ENCODE measurements at places on chromosomes 7 and 10. TPM values are rescaled to one million over a fixed set of nuclear protein-coding genes. Genes with fewer than 3 reads are reported as not detected.

DNA sequence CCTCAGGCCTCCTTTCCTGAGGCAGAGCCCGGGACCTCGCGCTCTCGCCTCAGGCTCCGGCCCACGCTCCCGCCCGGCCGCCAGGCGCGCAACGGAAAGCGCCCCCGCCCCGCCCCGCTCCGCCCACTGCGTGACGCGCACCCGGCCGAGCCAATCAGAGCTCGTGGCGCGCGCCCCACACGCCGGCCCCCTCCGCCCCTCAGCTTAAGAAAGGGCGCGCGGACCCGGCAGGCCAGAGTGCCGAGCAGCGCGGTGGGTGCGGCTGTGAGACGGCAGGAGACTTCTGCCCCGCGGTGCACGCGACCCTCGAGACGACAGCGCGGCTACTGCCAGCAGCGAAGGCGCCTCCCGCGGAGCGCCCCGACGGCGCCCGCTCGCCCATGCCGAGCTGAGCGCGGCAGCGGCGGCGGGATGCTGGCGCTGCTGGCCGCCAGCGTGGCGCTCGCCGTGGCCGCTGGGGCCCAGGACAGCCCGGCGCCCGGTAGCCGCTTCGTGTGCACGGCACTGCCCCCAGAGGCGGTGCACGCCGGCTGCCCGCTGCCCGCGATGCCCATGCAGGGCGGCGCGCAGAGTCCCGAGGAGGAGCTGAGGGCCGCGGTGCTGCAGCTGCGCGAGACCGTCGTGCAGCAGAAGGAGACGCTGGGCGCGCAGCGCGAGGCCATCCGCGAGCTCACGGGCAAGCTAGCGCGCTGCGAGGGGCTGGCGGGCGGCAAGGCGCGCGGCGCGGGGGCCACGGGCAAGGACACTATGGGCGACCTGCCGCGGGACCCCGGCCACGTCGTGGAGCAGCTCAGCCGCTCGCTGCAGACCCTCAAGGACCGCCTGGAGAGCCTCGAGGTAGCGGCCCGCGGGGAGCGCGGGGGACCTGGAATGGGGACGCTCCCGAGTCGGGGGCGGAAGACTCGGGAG, at the start of gene NPTX2:
Gene NPTX2, plus strand, starts transcription at position 235 of the 909 bp plus-strand sequence. Its CDS starts 177 bp downstream, at position 412.
- H3K36me3 ChIP-seq = no peaks in the 10 kb centered on the region
- no peak within 1 kb of the TSS for H3K4me3 ChIP-seq
- H3K27me3 ChIP-seq = no peaks in the 10 kb centered on the region
- peaks cover 8% of the 10 kb centered on the region for H3K4me1 ChIP-seq
- H3K27ac ChIP-seq = no peak within 1 kb of the TSS
- no peak for DNase-seq

Gene SFRP4
- 1.8 TPM for total RNA-seq

DNA sequence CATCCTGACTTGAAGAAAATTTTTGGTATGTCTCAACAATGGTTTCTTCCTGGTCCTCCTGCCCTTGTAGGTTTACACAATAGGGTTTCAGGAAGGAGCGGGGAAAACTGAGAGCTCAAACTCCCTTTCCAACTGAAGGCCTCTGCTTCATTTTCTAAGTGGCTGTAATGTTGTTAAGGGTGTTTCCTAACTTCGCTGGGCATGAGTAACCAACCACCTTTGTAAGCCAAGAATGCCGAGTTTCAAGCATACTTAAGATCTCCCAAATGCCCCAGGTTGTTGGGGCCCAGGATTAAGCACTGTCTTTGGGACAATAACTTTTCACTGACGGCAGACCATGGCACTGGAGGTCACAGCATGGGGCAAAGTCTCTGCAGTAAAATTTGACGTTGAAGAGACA, 33.6 kb upstream of the DRGX start:
- no peaks in the 10 kb centered on the region for H3K4me1 ChIP-seq
- peak; percentile 19 for DNase-seq
- H3K27me3 ChIP-seq = no peaks in the 10 kb centered on the region
- H3K27ac ChIP-seq = no peak overlapping the region

DNA sequence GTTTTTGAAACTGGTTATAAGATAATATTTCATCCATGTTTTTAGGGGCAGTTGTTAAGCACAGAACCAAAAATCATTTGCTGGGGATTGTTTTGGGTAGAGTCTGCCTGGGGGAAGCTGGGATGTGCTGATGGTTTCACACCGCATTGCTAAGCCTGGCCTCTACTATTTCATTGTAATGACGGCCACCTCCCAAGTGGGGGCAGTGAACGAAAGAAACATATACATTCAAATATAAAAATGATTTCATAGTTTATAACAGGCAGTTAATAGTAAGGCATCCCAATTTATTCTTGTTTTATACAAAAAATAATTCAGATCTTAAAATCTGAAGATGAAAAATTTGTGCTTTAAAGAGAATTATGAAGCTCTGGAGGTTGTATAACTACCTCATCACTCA, 750.8 kb downstream of the REEP3 start:
- no peaks in the 10 kb centered on the region for H3K4me1 ChIP-seq
- H3K4me3 ChIP-seq = no peak overlapping the region

GRCh38 chr7:77415476-77415822, 700 bp downstream of the GSAP start:
- peak overlapping the region; percentile 33 for H3K4me3 ChIP-seq
- no peaks in the 10 kb centered on the region for H3K36me3 ChIP-seq

Gene TUBB8
- total RNA-seq = 2.0 TPM

DNA sequence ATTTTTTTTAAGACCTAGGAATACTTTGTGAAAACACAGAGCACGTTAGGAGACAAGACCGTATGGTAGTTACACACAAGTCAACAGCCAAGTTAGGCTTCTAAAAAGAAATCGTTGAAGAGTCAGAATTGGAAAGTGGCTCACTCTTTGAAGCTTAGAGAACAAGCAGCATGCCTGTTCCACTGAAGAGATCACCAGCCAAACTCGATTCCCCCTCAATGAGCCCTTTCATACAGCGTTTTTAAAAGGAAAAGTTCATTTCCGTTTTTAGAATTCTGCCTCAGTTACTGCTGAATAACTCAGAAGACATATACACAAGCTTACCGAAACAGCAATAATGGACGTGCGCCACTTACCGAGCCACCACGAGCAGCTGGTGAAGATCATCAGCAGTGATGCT, 41.0 kb downstream of the MCMBP start:
- DNase-seq = no peak
- H3K4me1 ChIP-seq = no peaks in the 10 kb centered on the region
- H3K27me3 ChIP-seq = no peaks in the 10 kb centered on the region
- H3K36me3 ChIP-seq = peaks cover 58% of the 10 kb centered on the region
- no peak overlapping the region for H3K4me3 ChIP-seq

- no peak overlapping the region for H3K4me3 ChIP-seq
- no peaks in the 10 kb centered on the region for H3K4me1 ChIP-seq
- H3K27ac ChIP-seq = no peak overlapping the region
- no peaks in the 10 kb centered on the region for H3K36me3 ChIP-seq
- H3K27me3 ChIP-seq = no peaks in the 10 kb centered on the region
- no peak for DNase-seq
These were observed 7.0 kb downstream of the KCNK18 start for GRCh38 chr10:117204316-117204715.

DNA sequence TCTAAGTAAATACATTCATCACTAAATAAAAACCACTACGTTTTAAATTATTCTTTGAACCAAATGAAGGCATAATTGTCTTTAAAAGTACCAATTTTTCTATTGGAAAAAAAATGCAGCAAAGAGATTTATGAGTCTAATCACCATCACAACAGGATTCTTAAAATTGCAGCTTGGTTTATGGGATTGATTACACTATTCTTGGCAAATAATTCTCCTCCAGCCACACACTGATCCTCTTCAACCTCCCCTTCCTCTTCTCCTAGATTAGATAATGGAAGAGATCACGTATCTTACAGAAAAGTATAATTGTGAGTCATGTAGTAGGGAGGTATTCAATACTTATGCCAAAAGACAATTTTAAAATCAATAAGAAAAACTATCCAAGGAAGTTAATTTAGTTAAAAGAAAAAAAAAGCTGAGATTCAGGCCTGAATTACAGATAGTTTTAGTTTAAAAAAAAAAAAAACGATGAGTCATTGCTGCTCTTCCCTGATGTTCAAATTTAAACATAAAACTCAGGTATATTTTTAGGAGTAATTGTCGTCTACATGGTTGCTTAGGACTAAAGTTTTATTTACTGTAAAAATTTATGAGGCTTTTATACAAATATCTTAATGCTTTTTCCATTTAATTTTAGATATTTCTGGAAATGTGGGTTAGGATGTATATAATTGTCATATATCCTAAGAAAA, 133.7 kb upstream of the CDK1 start:
- no peak for DNase-seq
- no peak overlapping the region for H3K4me3 ChIP-seq
- no peak overlapping the region for H3K27ac ChIP-seq
- H3K4me1 ChIP-seq = peaks cover 13% of the 10 kb centered on the region

- H3K27ac ChIP-seq = no peak overlapping the region
- no peak for DNase-seq
- H3K4me1 ChIP-seq = no peaks in the 10 kb centered on the region
- no peaks in the 10 kb centered on the region for H3K27me3 ChIP-seq
- H3K4me3 ChIP-seq = no peak overlapping the region
These were observed 141.4 kb upstream of the PRKCQ start for GRCh38 chr10:6721480-6721879.

Gene TRPV5
- not detected for total RNA-seq

GRCh38 chr10:63166742-63167258, 33.7 kb downstream of the NRBF2 start:
- no peaks in the 10 kb centered on the region for H3K27me3 ChIP-seq
- peaks cover 13% of the 10 kb centered on the region for H3K4me1 ChIP-seq
- no peak for DNase-seq
- peaks cover 8% of the 10 kb centered on the region for H3K36me3 ChIP-seq
- H3K27ac ChIP-seq = peak overlapping the region; percentile 41

GRCh38 chr7:95155965-95156364, 168.4 kb downstream of the PON1 start:
- DNase-seq = peak; percentile 96
- no peaks in the 10 kb centered on the region for H3K36me3 ChIP-seq
- H3K4me3 ChIP-seq = no peak overlapping the region

Gene ACHE
- 1.6 TPM for total RNA-seq

Gene HMX3
- not detected for total RNA-seq

DNA sequence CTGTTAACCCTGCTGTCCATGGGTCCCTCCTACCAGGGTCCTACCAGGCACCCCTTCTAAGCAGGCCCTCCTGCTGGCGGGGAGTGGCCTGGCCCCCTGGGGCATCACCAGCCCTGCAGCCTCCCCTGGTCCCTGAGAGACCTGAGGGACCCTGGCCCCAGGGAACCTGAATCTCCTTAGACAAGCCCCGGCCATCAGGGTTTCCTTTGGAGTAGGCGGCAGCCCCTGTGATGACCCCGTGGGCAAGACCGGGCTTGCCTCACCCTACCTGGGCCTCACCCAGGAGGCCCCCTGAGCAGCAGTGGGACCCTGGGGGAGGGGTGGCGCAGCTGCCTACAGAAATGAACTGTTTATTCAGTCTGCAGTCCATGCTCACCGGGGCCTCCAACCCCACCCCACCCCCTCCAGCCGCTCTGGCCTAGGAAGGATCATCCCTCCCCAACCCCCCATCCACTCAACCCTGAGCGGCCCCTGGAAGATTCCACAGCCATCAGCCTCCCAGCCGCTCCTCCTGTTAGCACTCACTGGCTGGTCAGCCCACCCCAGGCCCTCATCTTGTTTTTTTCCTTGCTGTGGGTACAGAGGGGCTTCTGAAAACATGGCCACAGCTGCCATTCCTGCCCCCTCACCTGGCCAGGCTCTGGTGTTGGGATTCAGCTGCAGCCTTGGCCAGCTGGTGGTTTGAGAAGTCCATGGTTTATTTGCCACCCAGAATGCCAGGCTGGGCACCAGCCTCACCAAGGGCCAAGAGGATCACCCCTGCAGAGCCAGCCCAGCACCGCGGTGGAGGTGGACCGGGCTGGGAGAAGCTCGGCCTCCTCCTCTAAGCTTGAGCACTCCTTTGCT, 34.8 kb upstream of the CHST15 start:
- DNase-seq = no peak
- no peaks in the 10 kb centered on the region for H3K27me3 ChIP-seq
- no peaks in the 10 kb centered on the region for H3K36me3 ChIP-seq

Gene TAC1
- 6.6 TPM for total RNA-seq

DNA sequence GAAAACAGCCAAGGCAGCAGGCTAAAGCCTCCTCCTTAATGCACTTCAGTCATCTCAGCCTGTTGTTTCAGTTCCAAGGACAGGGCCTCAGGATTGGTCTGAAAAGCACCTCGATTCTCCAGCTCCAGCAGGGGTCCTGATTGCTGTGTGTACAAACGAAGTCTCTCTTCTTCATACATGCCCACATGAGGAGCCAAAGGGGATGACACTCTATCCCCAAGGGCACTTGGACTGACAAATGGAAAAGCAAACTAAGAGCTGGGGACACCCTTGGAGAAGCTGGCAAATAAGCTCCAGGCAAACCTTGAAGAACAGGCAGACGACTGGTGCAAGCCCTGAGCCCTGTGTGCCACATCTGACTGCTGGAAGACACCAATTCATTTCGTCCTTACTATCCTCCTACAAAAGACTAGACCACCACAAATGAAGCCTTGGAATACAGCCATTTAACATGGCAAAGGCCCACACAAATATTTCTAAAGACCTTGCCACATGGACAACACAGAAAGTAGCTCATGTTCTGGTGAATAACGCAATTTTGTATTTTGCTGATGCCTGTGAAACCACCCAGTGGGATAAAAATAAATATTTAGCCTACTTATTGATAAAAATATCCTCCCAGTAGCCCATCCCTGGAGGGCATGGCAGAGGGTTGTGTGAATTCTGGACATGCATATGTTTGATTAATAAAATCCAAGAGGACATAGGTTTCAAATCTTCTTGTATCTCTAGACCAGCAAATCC, 61.9 kb downstream of the PARD3 start:
- peak; percentile 18 for DNase-seq
- H3K4me1 ChIP-seq = peaks cover 22% of the 10 kb centered on the region
- no peak overlapping the region for H3K4me3 ChIP-seq
- H3K36me3 ChIP-seq = no peaks in the 10 kb centered on the region

- no peak overlapping the region for H3K4me3 ChIP-seq
- no peak overlapping the region for H3K27ac ChIP-seq
- no peaks in the 10 kb centered on the region for H3K4me1 ChIP-seq
These were observed 955.7 kb downstream of the SORCS3 start for GRCh38 chr10:105596749-105597148.

Gene TAS2R5
- total RNA-seq = 2.7 TPM

DNA sequence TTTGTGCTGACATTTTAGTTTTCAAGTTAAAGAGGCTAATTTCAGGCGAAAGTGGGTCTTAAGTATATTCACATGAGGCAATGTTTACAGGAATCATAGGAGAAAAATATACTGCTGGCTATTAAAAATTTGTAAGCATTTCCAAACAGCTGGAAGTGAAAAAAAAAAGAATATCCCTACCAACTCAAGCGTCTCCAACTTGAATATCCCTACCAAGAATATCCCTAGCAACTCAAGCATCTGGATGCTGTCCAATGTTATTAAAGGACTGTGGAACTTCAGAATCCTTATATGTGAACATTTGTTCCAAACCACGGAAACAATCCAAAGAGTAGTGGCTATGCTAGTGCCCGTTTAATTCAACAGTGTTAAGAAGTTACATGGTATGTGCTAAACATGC, 1303.0 kb downstream of the GATA3 start:
- no peak overlapping the region for H3K4me3 ChIP-seq
- H3K36me3 ChIP-seq = no peaks in the 10 kb centered on the region
- no peaks in the 10 kb centered on the region for H3K4me1 ChIP-seq
- no peaks in the 10 kb centered on the region for H3K27me3 ChIP-seq
- no peak overlapping the region for H3K27ac ChIP-seq

- H3K36me3 ChIP-seq = no peaks in the 10 kb centered on the region
- H3K4me3 ChIP-seq = no peak overlapping the region
- H3K27me3 ChIP-seq = no peaks in the 10 kb centered on the region
These were observed 32.0 kb downstream of the CPXM2 start for GRCh38 chr10:123859653-123860050.

GRCh38 chr10:3336673-3337293, 164.2 kb upstream of the PITRM1 start:
- H3K36me3 ChIP-seq = no peaks in the 10 kb centered on the region
- H3K27ac ChIP-seq = no peak overlapping the region
- H3K4me3 ChIP-seq = no peak overlapping the region
- DNase-seq = no peak

GRCh38 chr7:48938539-48939295, 14.4 kb downstream of the CDC14C start:
- no peak overlapping the region for H3K27ac ChIP-seq
- H3K4me1 ChIP-seq = no peaks in the 10 kb centered on the region

Measured in thyroid gland (tissue), 4 donors.